ENCODE measurements at places on chromosomes 11 and 22. TPM values are rescaled to one million over a fixed set of nuclear protein-coding genes. Genes with fewer than 3 reads are reported as not detected.

The TBX10 gene
- total RNA-seq = not detected

The ANO5 gene
- total RNA-seq = 3.6 TPM

DNA sequence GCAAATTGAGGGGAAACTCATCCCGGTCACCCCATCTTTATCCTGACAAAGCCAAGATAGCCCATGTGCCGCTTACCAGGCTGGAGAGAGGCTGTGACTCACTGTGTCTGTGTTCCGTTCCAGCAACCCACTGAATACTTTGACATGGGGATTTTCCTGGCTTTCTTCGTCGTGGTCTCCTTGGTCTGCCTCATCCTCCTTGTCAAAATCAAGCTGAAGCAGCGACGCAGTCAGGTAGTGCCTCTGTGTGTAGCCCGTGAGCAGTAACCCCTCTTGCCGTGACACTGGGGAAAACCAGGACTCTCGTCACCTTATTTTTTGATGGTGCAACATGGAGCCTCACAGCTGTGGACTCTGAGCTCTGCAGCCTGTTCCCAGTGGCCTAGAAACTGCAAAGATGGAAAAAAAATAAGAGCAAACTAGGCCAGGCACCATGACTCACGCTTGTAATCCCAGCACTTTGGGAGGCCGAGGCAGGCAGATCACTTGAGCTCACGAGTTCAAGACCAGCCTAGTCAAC is 16.9 kb downstream of the C22orf31 start:
- H3K36me3 ChIP-seq = peaks cover 6% of the 10 kb centered on the region
- H3K27ac ChIP-seq = no peak overlapping the region
- H3K27me3 ChIP-seq = no peaks in the 10 kb centered on the region
- no peak for DNase-seq
- no peak overlapping the region for H3K4me3 ChIP-seq
- H3K4me1 ChIP-seq = no peaks in the 10 kb centered on the region

- H3K36me3 ChIP-seq = no peaks in the 10 kb centered on the region
- H3K27ac ChIP-seq = no peak overlapping the region
- H3K4me1 ChIP-seq = peaks cover 2% of the 10 kb centered on the region
- H3K4me3 ChIP-seq = no peak overlapping the region
- no peaks in the 10 kb centered on the region for H3K27me3 ChIP-seq
Observed at GRCh38 chr11:96178887-96179279, 164.1 kb downstream of the MAML2 start.

GRCh38 chr11:31301549-31302510 is 67.7 kb downstream of the DCDC1 start:
- no peak for DNase-seq
- no peaks in the 10 kb centered on the region for H3K4me1 ChIP-seq
- H3K27me3 ChIP-seq = no peaks in the 10 kb centered on the region

All from aorta (tissue), 5 donors.